ENCODE measurements at places on chromosomes 7 and 10.

- no peak for DNase-seq
Observed at GRCh38 chr7:66355756-66356155, 150.6 kb downstream of the TPST1 start.

DNA sequence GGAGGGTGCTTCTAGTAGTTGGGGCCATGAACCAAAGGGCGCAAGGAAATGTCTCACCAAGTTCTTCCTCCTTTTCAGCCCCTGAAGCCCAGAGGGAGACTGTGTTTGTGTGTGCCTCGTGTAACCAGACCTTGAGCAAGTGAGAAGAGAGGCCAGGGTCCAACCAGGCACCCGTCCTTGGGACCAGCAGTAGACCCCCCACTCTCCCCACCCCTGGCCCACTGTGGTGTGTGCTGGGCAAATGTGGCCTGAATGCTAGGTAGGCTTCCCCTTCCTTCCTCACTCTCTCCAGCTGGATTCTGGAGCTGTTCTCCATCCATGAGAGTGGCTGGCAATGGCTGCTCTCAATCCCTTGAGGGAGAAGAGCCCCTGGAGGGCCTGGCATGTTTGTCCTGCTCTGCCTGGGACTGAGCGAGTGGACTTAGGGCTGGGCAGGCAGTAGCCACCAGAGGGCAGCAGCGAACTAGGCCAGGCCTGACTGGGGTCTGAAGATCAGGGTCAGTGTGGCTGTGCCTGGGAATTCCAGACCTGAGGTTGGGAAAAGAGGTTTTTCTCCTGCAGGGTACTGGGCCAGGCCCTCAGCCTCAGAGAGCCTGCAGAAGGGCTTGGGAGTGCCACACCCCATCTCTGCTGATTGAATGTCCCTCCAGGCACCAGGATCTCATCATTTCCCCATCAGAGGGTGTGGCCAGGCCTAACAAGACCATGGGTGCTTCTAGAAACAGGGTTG is 12.5 kb downstream of the SFRP5 start:
- peak; percentile 69 for DNase-seq

- DNase-seq = no peak
Observed at GRCh38 chr7:157253850-157254249, 83.0 kb upstream of the DNAJB6 start.

GRCh38 chr7:80721883-80722615 is 83.6 kb downstream of the CD36 start:
- DNase-seq = peak; percentile 41

DNA sequence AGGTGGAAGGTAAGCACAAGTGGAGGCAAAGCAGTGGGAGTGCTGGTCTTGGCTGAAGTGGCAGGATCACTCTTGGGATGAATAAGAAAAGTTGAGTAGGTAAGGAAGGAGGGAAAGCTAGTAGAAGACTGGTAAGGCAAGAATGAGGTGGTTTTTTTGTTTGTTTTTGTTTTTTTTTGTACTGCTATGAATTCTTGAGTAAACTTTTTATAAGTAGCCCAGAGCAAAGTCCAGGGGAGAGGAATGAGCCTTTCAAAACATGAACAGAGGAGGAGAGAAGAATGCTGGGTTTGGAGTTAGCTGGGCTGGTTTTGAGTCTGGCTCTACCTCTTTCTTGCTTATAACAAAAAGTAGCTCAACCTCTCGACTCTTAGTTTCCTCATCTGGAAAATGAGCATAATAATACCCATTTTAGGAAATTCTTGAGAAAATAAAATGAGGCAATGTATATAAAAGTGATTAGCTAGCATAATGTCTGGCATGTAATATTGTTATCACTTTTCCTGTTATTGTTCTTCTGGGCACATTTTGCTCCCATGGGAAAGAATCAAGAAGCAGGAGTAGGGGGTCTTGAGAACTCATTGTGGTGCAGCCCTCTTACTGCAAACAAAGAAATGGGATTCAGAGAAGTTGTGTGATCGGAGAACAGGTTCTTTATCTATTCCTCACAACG is 24.1 kb upstream of the LRRC17 start:
- DNase-seq = no peak

DNA sequence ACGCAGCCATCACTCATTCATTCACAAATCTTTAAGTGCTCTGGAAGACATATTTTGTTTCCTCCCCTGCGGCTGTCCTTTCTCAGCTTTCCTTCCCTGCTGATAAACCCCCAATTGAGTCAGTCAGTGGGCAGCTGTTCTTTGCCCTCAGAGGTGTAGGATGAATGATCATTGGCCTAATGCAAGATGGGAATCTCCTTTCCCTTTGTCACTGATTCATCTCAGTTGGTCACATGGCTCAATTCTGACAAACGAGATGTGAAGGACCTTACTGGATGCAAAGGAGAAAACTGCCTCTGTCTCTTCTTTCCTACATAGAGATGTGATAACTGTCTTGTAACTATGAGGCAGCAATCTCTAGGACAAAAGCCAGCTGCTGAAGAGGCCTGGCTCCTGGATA is 44.6 kb downstream of the COL28A1 start:
- DNase-seq = no peak

DNA sequence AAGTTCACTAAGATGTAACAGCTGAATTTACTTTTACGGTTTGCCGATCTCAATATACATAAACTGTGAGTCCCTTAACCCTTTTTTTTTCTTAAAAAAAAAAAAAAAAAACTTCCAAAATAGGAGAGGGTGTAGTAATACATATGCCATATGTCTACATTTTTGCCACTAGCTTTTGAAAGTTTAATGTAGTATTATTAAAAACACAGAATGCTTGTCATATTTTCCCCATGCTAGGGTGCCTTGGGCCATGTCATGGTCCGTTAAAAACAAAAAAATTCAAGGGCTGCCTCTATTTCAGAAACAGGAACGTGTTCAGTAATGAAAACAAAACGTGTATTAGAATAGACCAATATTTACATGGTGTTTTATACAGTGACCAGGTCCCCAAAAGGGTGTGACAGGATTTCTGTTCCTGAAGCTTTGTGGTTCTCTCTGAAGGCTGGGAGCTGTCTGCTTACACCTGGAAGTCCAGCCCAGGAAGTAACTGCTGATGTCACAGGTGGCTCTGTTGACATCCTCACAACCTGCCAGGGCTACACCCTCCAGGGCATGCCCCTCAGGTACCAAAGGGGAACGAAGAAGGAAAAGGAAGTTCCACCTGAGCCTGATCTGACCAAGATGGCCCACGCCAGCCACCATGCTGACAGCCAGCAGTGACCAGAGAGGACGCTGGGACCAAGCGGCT is 79.0 kb downstream of the COBL start:
- no peak for DNase-seq

GRCh38 chr10:115278294-115278693 is 185.1 kb downstream of the ATRNL1 start:
- DNase-seq = peak; percentile 18

- DNase-seq = no peak
Observed at GRCh38 chr7:137960020-137960419, 41.9 kb downstream of the CREB3L2 start.

- no peak for DNase-seq
Observed at GRCh38 chr10:60367901-60368300, 21.8 kb downstream of the ANK3 start.

DNA sequence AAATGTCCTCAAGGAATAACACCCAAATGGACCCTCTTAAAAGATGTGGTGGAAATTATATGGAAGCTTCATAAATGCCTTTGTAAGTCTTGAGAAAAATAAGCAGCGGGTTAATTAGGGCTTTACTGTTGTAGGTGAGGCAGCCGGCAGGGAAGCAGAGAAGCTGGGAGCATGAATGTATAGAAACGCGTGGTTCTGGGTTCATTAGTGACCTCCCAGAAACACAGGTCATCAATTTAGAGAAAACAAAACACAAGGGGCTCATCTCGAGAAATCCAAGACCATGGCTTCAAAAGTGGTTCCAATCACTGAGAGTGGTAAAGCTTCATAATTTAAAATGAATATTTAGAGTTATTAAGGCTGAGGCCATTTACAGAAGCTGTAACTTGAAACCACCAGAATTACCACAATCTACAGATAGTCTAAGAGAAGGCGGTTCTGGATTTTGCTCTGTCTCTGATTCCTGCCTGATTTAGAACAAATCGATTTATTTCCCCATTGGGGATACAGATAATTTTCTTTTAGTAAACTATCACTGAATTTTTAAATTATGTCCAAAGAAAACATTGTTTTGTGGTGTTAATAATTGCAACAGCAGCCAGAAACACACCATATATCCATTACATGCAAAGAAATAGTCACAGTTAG is 20.7 kb downstream of the GARIN1A start:
- no peak for DNase-seq

DNA sequence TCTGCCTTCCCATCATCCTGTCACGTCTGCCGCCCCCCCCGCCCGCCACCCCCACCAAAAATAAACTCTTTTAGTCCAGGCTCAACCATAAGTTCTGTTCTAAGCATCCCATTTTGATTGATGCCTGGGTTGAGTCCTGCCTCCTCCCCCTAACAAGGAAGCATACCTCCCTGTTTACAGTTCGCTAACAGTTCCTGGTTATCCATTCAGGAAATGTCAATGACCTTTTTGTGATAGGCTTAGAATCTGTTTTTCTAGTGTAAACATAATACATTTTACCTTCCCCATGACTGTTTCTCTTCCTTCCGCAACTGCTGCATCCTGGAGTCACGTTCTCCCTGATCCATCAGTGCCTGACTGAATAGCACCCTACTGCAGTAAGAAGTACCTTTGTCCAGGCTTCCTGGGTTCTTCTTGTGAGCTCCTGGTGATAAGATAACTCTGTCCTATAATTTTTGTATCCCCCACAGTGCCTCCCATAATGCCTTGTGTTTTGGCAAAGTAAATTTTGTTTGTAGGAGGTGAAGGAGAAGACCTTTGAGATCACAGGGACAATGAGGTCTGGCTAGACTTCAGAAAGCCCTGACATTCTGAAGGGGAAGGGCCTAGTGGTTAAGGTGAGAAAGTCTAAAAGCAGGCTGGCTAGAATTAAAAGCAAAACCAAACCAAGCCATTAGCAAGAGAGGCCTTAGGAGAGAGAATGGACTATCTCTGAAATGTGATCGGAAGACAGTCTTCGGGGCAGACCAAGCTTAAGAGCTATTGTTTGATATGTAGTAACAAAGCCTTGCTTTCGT is 7.3 kb downstream of the AGFG2 start:
- DNase-seq = no peak

DNA sequence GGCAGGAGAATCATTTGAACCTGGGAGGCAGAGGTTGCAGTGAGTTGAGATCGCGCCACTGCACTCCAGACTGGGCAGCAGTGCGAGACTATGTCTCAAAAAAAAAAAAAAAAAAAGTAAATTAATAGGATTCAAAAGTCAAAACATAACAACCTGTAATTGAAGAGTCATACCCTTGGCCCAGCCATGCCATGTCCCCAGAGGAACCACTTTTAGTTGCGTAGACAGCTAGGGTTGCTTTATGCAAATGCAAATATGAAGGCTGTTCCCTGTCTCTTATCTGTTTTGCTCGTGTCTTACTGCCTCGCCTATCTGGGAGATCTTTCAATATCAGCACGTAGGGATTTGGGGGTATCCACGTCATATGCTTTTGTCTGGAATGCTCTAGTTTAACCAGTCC is 73.1 kb downstream of the PRKAG2 start:
- DNase-seq = no peak

- DNase-seq = peak; percentile 31
Observed at GRCh38 chr7:29243910-29244655, 49.5 kb downstream of the CHN2 start.

DNA sequence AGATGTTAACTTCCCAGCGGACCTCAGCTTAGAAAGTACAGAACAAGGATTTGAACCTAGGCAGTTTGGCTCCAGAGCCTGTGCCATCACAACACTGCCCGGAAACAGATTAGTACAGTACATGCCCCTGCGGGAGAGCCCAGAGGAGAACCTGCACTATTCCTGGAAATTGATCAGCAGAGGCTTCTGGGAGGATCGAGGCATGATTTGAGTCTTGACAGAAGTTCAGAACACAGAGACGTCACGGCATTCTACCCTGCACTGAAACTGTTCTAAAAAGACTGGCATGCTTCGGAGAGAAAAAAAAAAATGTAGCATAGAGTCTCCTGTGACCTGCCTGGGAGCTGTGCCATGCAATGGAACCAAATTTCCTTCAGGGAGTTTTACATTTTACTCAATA is 9.2 kb upstream of the IL6 start:
- no peak for DNase-seq

DNA sequence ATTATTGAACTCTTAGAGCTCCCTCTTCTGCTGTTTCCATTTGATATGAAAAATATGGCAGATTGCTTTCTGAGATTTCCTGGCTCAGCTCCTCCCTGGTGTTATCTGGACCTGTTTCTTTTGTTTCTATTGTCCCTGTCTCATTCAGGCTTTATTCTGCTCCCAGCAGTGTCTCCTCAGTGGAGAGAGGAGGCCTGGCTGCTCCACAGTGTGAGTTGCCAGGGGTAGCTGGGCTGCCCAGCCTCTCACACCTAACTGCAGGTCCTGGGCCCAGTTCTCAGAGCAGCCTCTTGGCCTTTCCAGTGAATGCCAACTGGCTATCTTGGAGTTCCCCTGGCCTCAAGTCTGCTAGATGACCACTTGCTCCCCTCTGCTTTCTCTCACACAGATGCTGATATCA is 127.0 kb downstream of the VPS41 start:
- DNase-seq = no peak

GRCh38 chr10:70669732-70670317 is 2.5 kb upstream of the ADAMTS14 start:
- DNase-seq = no peak

- DNase-seq = no peak
Observed at GRCh38 chr10:75977139-75977538, 545.7 kb downstream of the LRMDA start.

DNA sequence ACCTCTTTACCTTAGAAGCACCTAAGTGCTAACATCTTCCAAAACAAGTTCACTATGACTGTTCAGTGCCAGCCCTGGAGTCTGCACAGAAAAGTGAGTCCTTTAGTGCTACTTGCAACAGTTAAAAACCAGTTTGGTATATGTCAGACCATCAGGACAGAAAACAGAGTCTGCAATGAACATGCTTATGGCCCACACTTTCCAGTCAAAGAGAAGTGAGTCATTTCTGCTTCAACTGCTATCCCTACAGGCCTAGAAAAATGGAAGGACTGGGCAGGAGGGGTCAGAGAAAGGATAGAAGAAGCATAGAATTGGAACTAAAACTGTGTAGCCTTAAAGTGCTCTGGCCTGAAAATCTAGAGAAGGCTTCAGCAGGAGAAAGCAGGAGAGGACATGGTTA is 108.0 kb downstream of the PDE1C start:
- no peak for DNase-seq

GRCh38 chr10:15715619-15716227 is 4.0 kb downstream of the ITGA8 start:
- DNase-seq = no peak

GRCh38 chr10:66586073-66586472 is 339.8 kb upstream of the LRRTM3 start:
- peak; percentile 22 for DNase-seq

GRCh38 chr7:70512144-70512543 is 619.8 kb upstream of the GALNT17 start:
- DNase-seq = no peak

- no peak for DNase-seq
Observed at GRCh38 chr7:84524714-84525694, 330.4 kb upstream of the SEMA3A start.

DNA sequence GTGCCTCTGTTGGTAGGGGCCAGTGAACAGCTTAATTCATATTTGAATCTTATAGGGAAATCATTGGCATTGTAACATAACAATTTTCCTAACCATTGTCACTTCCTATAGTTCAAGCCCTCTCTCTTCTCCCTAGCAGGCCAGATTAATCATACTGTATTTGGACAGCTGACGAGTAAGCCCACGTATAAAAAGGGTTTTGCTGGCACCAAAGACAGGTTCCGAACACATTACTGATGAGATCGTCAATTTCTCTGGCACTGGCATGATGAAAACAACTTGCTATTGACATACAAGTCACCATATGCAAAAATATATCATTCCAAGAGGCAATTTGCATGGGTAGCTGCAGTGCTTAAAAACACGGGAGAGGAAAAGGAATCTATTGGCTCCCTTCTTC is 891.1 kb upstream of the AUTS2 start:
- DNase-seq = no peak

Measured in NB4 (cell line).